ENCODE measurements at places on chromosomes 7 and 10. TPM values are rescaled to one million over a fixed set of nuclear protein-coding genes. Genes with fewer than 3 reads are reported as not detected.
A peak's percentile ranks its signal among the peaks of the same experiment; 100 is the strongest.

DNA sequence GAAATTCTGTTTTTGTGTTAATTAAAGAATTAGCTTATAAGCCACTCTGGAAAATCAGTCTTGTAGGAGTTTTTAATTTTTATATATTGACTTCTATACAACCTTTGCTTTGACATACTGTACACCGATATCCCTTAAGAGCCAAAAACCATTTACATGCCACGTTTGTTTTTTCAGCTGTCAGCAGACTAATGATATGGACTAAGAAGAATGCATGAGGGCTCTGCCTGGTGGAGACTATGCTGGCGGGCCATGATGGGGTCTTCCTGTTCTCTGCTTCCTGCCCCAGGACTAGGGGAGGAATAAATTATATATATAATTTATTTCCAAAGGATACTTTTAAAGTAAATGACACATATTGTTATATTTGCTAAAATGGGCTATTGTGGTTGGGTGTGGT is 96.3 kb downstream of the CDK14 start:
- DNase-seq = no peak

DNA sequence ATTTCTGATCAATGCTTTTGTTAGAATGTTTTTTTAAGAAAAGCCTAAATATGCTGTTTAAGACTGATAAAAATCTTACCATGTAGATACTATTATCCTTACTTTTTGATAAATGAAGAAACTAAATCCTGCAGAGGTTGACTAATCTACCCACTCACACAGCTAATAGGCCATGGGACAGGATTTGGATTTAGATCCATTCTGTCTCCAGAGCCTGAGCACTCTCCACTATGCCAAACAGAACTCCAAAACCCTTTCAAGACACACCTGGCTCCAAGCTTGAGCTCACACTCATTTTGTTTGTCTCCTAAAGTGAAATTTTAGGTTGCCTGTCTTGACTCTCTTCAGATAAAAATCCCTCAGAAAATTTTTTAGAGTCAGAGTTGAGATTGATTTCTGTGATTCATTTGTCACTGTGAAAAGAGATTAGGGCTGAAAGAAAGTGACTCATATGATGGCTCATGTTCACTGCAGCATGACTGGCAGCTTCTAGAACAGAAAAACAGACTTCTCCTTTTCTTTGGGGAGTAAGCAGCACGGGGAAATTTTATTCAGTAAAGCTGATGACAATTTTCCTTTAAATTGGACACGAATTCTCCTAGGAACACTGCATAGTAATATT is 132.3 kb upstream of the POT1 start:
- no peak for DNase-seq

DNA sequence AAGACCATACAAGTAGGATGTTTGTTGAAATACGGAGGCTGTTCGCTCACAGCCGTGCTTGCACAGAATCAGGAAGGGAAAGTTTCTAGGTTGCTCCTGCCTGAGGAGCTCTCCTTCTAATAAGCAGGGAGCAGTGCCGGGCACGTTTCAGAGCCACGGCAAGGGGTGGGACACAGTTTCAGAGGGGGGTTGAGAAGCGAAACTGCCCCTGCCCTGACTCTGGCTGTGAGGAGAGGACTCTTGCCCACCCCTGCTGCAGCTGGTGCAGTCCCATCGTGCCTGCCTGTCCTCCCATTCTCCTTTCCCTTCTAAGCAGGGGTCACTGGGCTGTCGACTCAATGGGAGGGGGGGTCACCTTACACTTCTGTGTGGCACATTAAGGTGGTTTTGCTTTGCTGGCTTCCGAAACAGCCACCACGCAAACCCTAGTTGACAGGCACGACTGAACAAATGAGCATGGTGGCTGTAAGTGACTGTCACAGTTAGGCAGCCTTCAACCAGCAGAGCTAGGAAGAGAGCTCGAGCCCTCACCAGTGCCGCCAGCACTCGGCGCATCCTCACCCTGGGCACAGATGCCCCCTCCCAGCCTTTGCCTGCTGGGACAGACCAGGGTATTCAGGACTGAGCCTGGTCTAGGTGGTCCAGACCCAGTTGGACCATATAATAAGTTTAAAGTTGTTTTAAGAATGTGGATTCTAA is 37.5 kb downstream of the ZNF467 start:
- no peak for DNase-seq

GRCh38 chr7:142870566-142871259 is 14.8 kb downstream of the TRPV6 start:
- no peak for DNase-seq

GRCh38 chr10:130341356-130341755 is 205.2 kb downstream of the GLRX3 start:
- peak; percentile 53 for DNase-seq

- no peak for DNase-seq
These were observed 23.9 kb downstream of the OPALIN start for GRCh38 chr10:96334616-96335526.

DNA sequence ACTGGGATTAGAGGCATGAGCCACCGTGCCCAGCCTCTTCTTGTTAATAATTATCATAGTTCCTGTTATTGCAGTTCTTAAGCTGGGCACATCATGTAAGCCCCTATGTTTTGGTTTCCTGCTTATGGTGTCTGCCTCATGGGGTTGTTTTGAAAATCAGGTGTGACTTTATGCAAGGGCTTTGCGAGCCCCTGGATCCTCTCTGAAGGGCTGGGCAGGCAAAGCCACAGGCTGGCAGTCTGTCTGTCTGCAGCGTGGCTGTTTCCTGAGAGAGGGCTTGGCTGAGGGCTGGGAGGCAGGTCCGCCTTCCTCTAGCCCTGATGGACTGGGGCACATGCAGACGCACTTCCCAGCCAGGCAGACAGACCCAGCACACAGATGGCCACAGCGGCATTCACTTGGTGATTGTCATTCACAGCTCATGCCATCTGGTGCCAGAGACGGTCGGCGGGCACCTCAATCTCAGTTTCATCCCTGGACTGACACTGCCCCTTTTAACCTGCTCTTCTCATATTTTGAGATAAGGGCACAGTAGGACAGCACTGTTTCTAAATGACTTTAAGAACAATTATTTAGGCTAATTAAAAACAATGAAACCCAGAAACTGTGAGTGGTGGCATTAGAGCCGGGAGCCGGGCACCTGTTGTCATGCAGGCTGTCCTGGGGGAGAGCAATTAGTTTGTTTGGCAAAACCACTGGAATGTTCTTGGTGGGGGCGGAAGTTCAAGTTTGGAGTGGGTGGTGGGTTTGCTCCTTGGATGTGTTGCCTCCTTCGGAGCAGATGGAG is 35.5 kb downstream of the RBM20 start:
- DNase-seq = peak; percentile 65

- DNase-seq = no peak
These were observed 45.5 kb upstream of the BET1 start for GRCh38 chr7:94049615-94050014.

GRCh38 chr10:24622781-24623301 is 100.8 kb downstream of the ARHGAP21 start:
- DNase-seq = no peak

DNA sequence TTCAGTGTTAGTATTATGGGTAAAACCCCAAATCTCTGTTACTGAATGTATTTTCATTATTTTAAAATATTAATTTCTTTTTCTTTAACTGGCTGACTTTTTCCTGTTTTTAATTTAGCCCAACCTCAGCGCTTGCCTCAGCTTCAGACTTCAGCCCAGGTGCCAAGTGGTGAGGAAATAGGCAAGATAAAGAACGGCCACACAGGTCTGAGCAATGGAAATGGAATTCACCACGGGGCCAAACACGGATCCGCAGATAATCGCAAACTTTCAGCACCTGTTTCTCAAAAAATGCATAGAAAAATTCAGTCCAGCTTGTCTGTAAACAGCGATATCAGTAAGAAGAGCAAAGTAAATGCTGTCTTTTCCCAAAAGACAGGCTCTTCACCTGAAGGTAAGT is 57.5 kb downstream of the MDFIC start:
- DNase-seq = peak; percentile 34

DNA sequence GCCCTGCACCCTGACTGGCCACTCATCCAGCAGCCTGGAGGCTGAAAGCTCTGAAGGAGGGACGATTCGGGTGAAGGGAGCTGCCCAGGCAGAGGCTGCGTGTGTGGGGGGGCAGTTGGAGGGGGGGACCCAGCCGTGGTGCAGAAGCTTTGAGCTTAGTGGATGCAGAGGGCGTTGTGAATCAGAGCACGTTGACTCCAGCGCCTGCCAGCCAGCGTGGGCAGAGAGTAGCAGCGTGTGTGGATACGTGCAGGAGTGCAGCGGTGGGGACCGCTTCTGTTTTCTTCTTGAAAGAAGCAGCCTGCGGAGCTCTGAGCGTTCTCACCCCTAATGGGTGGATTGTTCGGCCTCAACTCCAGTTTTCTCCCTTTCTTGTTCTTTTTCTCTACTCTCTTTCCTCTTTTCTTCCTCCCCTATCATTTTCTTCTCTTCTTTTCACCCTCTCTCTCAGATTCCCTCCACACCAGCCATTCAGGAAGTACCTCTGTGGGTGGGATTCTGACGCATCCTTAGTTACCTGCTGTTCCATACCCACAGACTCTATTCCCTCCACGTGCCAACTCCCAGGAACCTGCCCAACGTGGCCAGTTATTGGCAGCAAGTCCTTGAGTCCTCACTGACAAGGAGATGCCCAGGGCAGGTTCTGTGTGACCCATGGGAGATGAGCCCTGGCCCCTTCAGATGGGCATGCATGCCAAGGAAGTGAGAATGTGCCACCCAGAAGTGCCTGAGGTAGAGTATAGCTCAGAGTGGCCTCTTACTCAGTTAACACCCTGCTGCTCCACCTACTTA is 47.4 kb downstream of the SORCS3 start:
- DNase-seq = no peak

- no peak for DNase-seq
These were observed 85.4 kb downstream of the ATXN7L1 start for GRCh38 chr7:105790996-105791395.

GRCh38 chr7:155874010-155874409 is 61.7 kb upstream of the SHH start:
- DNase-seq = no peak

- no peak for DNase-seq
These were observed 100.0 kb downstream of the MTERF1 start for GRCh38 chr7:91780521-91780920.

GRCh38 chr10:114288424-114289095 is 49.5 kb downstream of the VWA2 start:
- peak; percentile 22 for DNase-seq

GRCh38 chr10:99659868-99660366 is 608 bp downstream of the ENTPD7 start:
- no peak for DNase-seq

DNA sequence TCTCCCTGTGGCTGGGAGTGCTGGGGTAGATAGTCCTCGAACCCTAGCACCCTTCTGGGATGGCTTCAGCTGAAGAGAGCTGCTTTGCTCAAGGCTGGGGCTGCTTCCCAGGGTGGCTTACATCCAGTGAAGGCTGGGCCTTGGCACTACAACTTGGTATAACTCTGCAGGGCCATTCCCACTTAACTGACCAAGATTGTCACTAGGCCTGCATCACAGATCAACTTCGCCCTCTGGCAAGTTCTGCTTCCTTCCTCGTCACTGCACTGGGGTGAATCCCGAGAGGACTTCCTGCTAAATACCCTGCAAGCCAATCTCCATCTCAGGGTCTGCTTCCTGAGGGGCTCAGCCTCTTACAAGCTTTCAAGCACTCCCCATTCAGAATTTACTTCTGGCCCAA is 195.2 kb downstream of the DOCK4 start:
- no peak for DNase-seq

- DNase-seq = no peak
These were observed 26.3 kb upstream of the IFRD1 start for GRCh38 chr7:112423987-112424386.

- no peak for DNase-seq
These were observed 17.6 kb upstream of the FAM221A start for GRCh38 chr7:23662124-23662983.

DNA sequence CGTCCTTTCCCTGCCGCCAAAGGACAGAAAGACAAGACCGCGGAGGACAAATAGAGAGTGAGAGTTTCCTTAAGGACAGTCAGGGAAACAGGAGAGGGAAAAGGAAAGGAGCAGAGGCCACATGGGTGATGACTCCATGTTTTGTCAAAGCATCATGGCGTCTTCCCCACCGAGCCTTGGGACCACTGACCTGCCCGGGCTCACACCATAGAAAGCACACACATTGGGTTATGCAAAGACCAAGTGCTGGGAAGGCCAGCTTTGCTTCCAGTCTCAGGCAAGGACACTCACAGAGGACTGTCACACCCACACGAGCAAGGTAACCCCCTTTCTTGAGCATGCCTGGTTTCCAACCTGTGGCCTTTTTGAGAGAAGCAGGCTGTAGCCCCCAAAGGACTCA is 23.3 kb upstream of the HABP2 start:
- DNase-seq = no peak

DNA sequence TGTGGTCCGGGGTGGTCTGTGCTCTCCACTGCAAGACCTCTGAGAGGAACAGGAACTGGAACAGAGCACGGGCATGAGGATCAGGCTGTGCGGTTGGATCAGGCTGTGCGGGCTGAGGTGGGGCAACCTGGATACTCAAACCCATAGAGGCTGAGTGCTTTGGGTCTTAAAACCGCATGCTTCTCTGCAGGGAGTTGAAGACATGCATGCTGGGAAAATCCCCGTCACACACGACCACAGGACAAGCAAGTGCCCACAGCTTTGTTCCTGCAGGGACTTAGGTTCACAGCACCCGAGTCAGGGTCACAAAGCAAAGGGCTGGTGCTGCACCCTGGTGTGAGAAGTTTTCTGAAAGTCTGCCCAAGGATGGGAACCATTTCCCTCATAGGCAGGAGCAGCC is 221.2 kb downstream of the ZMYND11 start:
- no peak for DNase-seq

DNA sequence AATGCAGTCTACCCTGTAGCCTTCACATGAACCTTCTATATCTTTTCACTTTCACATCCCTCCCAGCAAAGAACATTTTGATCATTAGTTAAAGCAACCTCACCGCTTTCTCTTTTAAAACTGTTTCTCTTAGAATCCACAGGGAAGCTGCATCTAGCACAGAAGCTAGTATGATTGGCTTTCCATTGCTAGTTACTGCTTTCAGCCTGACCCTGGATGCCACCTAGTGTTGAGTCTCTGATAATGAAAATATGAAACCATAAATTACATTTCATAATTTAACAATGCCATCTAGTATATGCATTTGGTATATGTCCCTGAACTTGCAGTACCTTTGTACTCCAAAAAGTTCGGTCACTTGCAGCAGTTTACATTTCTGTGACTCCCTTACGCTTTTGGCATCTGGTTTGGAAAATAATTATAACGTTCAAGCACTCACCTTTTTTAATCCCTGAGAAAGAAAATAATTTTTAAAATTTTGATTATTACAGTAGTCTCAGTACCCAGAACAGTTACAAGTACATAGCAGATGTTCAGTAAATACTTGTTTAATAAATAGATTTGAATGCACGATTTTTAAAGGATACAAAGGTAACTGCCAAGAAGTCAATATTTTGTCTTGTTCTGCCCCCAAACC is 22.7 kb downstream of the CISD1 start:
- DNase-seq = no peak

The SLC26A5 gene
- not detected for total RNA-seq

The GPER1 gene
- total RNA-seq = 2.8 TPM

The CCL24 gene
- 0.47 TPM for total RNA-seq

The CDC123 gene
- 54.8 TPM for total RNA-seq

The ARPC1B gene
- total RNA-seq = 38.7 TPM

The LRRC18 gene
- total RNA-seq = not detected

The ARPC1A gene
- total RNA-seq = 161 TPM

The MOGAT3 gene
- total RNA-seq = not detected

The MEOX2 gene
- total RNA-seq = 11.2 TPM

The ENTPD1 gene
- 7.5 TPM for total RNA-seq

The LIPN gene
- total RNA-seq = 0.22 TPM

The PDIA4 gene
- total RNA-seq = 35.1 TPM

The GBX1 gene
- total RNA-seq = 1.5 TPM

The SCART1 gene
- total RNA-seq = 0.45 TPM

Measured in left ventricle myocardium superior (tissue), 1 donor.